ENCODE measurements at places on chromosomes 5 and 9.

DNA sequence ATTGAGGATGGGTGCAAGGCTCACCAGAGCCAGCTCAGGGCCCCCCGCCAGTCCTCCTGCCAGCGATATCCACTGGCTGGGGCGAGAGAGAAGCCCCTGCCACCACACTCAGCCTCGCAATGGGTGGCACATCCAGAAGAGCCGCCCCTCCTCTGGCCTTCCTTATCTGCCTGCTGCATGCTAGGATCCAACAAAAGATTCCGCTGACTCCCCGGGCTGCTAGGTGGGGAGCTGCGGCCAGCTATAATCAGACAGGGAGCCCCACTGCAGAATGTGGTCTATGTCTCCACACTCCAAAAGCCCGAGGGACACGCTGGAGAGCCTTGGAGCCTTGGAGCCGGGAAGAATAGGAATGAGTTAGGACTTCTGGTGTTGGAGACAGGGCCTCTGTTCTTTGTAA is 32.8 kb downstream of the COL23A1 start:
- DNase-seq, result no peak

DNA sequence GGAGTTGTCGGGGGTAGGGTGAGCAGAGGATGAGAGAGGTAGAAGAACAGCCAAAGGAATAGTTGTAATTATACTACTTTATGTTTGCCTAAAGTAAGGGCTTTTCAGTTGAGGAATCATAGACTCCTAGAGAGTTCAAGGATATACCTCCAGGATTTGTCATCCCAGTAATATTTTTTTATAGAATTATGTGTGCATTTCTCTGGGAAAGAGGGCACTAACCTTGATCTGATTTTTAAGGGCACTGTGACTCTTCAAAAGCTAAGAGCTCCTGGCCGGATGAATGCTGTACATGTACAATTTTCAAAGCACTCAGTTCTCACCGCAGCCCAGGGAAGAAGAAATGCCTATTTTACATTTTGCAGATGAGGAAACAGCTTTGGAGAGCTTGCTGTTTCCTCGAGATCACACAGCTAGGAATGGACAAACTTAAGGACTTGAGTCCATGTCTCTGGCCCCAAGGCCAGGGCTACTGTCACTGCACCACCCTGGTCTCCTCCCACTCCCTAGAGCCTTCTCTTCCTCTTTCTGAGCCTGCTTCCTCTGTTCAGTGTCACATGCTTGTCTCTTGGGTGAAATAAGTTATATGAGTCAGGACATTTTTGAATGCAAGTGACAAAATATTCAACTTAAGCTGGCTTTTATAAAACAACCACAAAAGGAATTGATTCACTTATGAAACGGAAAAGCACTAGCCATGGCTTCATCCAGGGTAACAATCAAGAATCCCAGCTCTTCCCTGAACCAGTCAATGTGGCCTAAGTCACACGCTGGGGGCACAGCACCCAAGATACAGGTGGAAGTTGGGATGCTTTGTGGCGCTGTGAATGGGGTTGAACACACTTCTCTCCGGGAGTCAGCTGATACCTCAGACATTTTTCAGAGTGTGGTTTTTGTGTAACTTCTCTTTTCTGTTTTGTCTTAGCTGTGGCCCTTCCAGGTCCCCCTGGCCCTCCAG is 45.7 kb upstream of the TGFBR1 start:
- DNase-seq, result no peak

DNA sequence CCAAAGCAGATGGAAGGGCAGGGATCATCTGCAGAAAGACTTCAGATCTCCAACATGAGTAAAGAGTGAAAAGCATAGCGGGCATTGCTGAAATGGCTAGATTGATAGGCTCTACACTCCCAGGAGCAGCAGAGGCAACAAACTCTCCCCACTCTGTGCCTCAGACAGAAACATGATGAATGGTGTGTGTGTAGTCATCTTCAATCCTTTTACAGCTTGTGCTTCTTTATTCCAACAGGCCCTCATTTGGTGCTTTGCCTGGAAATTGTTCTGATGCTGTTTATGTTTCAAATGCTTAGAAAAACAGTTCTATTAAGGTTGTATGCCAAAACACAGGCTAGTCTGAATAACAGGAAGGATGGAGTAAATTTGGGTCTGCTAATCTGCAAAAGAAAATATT is 176.2 kb downstream of the DMRTA1 start:
- no peak for DNase-seq

GRCh38 chr9:117528225-117528624 is 113.4 kb upstream of the ASTN2 start:
- DNase-seq, result no peak

- peak; percentile 28 for DNase-seq
Observed at GRCh38 chr9:93071464-93071863, 13.0 kb downstream of the SUSD3 start.

GRCh38 chr9:6197330-6197729 is 18.3 kb upstream of the IL33 start:
- no peak for DNase-seq

GRCh38 chr5:73612799-73613198 is 13.2 kb upstream of the ARHGEF28 start:
- no peak for DNase-seq

GRCh38 chr9:108800632-108801099 is 55.1 kb downstream of the ACTL7B start:
- DNase-seq, result no peak

DNA sequence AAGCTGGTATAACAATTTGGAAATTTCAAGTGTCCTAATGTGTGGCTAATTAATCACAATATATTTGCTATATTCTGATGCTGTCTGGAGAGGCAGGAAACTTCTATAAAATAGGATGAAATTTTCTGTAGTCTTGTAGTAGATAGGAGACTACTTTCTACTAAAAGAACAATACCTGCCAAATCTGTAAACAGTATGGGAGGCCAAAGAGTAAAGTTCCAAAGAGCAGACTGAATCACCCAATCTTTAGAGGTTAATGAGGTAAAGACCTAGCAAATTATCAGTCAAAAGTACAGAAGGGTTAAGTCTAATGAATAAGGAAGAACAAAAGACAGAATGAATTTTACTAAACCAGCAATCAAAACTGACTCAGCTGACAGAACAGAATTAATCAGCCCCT is 52.4 kb upstream of the RGS7BP start:
- DNase-seq, result no peak

GRCh38 chr5:141877356-141878185 is 639 bp downstream of the PCDH1 start:
- DNase-seq, result peak; percentile 14

DNA sequence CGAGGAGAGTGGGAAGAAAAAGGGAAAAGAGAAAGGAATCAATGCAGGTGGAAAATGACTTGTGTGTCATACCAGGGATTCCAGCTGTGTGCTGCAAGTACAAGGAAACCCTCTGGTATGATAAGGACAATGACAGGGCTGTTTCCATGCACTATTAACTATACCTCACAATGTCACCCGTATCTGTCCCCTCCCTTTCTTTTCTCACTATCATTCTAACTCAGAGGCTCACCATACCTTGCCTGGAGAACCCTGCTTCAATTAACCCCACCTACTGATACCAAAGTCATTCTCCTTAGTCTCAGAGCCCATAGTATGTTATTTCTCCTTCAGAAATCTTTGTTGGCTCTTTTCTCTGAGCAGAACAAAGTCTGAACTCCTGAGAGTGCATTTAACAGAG is 236.2 kb upstream of the NREP start:
- no peak for DNase-seq

DNA sequence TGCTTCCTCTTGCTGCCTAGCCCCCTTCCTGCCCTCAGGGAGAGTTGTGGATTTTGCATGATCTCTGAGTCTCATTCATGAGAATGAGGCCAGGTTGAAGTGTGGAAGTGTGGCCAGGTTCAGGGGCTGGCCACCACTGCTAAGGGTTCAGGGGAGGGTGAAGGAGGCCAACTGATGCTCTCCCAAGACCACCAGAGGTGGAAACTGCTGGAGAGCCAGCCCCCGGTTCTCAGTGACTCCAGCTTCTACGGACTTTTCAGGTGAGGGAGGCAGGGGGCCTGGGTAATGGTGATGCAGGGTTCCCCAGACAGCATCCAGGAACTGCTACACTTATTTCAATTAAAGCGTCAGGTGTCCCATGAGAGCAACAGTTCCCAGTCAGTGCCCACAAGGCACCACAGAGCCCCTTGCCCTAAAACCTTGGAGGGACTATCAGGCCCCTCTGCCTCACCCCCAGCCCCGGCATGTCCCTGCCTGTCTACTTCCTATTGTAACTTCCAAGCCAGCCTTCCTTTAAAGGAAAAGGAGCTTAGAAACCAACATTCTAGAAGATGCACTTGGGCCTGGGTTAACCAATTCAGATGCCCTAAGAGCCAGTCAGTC is 50.1 kb downstream of the AMBP start:
- no peak for DNase-seq

GRCh38 chr5:57529864-57530263 is 47.3 kb upstream of the ACTBL2 start:
- no peak for DNase-seq

DNA sequence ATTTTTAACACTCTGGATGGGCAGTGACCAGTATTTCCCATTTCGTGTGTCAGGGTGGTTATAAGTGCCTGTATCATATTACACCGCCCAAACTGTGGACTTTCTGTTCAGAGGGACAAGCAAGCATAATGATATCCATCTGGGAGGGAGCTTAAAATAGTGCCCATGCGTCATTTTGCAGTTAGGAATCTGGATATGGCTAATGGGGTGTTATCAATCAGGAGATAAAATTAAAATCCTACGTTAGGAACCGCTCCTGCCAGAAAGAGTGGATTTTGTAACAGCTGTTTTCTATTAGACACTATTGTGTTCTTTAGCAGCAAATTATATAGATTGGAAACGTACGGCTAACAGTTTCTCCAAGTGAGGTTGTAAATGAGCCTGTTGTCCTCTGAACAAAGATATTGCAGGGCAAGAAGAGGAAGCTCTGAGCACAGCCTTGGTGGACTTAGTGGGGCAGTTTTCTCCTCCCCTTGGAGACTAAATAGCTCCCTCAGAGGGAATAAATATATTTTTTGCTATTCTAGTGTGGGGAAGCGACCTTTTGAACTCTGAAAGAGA is 160.4 kb downstream of the SPATA31D1 start:
- peak; percentile 66 for DNase-seq

GRCh38 chr5:13780081-13780480 is 164.4 kb downstream of the DNAH5 start:
- DNase-seq, result no peak

GRCh38 chr9:136180586-136180985 is 24.3 kb downstream of the LHX3 start:
- DNase-seq, result no peak

DNA sequence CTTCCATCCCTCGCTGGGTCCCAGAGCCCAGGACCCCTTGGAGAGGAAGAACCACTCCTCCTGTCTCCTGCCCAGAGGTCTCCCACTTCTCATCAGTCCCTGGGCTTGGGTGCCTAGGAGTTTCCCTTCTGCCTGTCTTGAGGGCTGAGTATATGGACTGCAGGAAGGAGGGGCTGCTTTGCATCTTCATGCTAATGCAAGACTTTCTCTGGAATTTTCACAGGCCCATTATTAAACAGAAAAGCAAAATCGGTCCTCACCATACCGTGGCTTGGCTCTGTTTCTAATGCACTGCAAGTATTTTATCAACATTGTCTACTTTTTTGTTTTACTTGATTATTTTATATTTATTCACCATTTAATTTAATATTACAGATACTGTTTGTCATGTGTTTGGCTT is 34.5 kb downstream of the TRIO start:
- DNase-seq, result no peak

DNA sequence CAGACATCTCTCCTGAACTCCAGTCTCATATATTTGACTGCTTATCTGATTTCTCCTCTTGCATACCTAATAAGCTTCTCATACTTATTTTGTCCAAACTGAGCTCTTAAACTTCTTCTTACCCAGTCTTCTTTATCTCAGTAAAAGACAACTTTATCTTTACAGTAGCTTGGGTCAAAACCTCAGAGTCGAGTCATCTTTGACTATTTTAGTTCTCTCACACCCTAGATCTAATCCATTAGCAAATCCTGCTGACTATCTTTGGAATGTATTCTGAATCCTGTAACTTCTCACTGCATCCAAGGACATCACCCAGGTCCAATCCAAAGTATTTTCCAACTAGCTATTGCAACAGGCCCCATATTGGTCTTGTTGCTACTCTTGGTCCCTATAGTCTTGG is 11.8 kb upstream of the JAK2 start:
- peak; percentile 51 for DNase-seq

DNA sequence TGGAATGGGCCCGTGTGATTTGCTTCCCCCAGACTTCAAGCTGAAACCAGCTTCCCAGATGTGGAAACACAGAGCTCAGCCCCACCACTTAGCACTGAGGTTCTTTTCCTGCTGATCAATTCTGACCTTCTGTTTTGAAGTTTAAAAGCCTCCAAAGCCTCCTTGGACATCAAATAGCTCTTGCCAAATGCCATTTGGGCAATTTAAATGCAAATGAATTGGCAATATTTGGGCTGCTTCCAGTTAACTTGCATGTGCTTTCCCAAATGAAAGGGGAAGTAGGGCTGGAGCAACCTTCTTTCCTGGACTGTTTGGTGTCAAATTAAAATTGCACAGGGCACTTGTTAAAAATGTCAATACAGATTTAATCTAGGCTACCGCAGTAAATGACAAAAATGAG is 710.5 kb downstream of the TLR4 start:
- no peak for DNase-seq

DNA sequence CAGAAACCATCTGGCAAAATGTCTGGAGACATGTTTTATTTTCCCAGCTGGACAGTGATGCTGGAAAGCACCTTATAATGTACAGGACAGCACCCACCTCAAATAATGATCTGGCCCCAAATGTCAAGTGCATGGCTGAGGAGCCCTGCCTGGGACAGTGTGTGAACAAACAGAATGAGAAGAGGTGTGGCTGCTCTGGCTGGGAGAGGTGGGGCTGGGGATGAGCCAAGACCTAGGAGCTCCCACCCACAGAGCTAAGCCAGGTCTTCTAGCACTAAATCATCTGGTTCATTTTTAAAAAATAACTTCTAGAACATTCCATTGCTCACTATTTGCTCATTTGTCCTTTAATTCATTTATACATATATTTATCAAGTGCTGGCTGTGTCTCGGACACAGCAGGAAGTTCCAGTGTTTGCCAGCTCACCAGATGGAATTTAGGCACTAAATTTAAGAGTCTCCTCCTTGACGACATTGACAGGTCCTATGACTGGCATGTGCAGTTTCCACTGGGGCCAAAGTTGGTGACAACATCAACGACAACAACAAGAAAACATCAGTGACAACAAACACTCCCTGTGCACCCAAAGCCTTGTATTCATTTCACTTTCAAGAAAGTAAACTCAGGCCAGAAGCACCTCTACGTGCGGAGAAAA is 59.1 kb downstream of the GTF3C4 start:
- no peak for DNase-seq

GRCh38 chr9:102435427-102435826 is 559.7 kb upstream of the CYLC2 start:
- no peak for DNase-seq

- DNase-seq, result peak; percentile 90
Observed at GRCh38 chr5:44546286-44546685, 157.1 kb upstream of the FGF10 start.

GRCh38 chr9:114493521-114494184 is 11.6 kb downstream of the WHRN start:
- no peak for DNase-seq

- DNase-seq, result no peak
Observed at GRCh38 chr5:1165864-1166263, 35.5 kb upstream of the SLC6A19 start.

GRCh38 chr9:95626885-95627558 is 110.3 kb upstream of the PTCH1 start:
- peak; percentile 9 for DNase-seq

Data from iris pigment epithelial cell (primary cell).